ENCODE measurements at places on chromosomes 3 and 15. TPM values are rescaled to one million over a fixed set of nuclear protein-coding genes. Genes with fewer than 3 reads are reported as not detected.

The CPNE9 gene
- not detected for total RNA-seq

The DPPA2 gene
- total RNA-seq: not detected

The UBA5 gene
- 37.7 TPM for total RNA-seq

The ACTR8 gene
- 22.6 TPM for total RNA-seq

The GOLGA8T gene
- 0.15 TPM for total RNA-seq

The GLDN gene
- total RNA-seq: 67.2 TPM

Measured in breast epithelium (tissue), 4 donors.